ENCODE measurements at places on chromosomes 2 and 18. TPM values are rescaled to one million over a fixed set of nuclear protein-coding genes. Genes with fewer than 3 reads are reported as not detected.

GRCh38 chr18:37853706-37854105 is 288.1 kb upstream of the CELF4 start:
- H3K4me1 ChIP-seq: no peaks in the 10 kb centered on the region
- no peaks in the 10 kb centered on the region for H3K27me3 ChIP-seq
- H3K4me3 ChIP-seq: no peak overlapping the region
- no peak overlapping the region for H3K27ac ChIP-seq
- DNase-seq: no peak
- no peaks in the 10 kb centered on the region for H3K36me3 ChIP-seq

DNA sequence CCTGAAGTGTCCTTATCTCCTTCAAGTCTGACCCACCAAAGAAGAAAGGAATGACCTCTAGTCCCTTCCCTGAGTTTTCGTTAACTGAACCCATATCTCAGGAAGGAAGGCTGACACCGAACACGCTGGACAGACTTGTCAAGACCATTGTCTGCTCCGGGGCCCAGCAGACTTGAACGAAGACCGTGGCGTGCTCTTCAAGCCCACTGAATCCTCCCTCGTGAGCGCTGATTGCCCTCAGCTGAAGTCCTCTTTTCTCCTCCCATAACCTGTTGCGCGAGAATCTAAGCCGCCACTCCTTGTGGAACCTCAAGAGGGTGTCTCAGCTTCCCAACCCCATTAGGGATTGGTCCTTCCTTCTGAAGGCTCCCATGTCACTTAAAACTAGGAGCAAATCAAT is 634 bp upstream of the CNDP1 start:
- H3K27ac ChIP-seq: no peak overlapping the region
- H3K4me3 ChIP-seq: no peak overlapping the region
- H3K36me3 ChIP-seq: no peaks in the 10 kb centered on the region

GRCh38 chr2:216029416-216030129 is 16.2 kb upstream of the MREG start:
- peak overlapping the region; percentile 7 for H3K27ac ChIP-seq
- peaks cover 9% of the 10 kb centered on the region for H3K4me1 ChIP-seq
- no peak overlapping the region for H3K4me3 ChIP-seq
- DNase-seq: no peak
- H3K36me3 ChIP-seq: no peaks in the 10 kb centered on the region

DNA sequence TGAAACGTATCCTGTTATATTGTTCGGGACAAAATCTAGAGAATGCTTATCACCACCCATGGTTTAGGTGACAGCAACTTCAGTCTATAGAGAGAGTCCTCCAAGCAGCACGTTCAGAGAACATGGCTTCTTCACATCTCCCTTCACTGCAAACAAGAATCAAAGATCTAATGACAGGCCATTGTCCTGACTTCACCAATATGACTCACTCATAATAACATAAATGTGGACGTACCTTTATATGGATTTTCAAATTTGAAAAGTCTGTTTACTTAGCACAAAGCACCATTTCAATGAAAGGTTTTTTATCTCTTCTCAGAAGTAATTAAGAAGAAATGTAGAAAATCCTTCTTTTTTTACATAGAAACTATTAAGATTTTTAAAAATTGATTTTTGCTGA is 46.7 kb downstream of the KLF7 start:
- H3K27ac ChIP-seq: no peak overlapping the region
- peaks cover 20% of the 10 kb centered on the region for H3K4me1 ChIP-seq
- peaks cover 3% of the 10 kb centered on the region for H3K36me3 ChIP-seq
- H3K27me3 ChIP-seq: no peaks in the 10 kb centered on the region
- no peak for DNase-seq
- no peak overlapping the region for H3K4me3 ChIP-seq

DNA sequence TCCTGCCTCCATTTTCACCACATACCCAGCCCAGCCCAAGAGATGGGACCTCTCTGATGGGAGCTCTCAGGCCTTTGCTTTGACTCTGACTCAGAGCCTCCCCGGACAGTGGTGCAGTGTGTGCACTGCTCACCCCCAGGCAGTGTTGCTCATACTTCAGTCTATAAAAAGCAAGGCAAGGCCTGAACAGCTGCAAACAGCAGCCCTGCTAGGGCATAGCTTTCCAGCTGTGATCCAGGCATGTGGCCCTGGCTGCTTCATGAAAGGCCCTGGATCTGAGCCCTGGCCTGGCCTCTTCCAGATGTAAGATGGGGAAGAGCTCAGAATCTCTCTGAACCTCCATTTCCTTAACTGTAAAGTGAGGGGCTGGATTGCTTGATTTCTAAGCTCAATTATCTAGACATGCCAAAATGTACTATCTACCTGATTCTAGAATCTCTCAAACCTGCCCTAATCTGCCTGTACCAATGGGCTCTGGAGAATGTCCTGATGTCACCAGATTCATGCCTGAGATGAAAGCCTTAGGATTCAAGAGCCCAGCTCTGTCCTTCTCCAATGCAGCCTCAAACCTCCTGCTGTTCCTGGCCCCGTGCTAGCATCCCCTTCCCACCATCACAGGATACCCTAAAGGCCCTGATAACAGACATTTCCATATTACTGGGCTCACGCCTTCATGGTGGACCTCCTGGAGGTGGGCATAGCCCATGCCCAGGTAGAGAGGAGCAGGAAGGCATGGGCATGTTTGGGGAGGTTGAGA is 206.9 kb downstream of the ARL4C start:
- no peak overlapping the region for H3K4me3 ChIP-seq
- H3K27me3 ChIP-seq: no peaks in the 10 kb centered on the region
- DNase-seq: peak; percentile 92

- H3K4me1 ChIP-seq: no peaks in the 10 kb centered on the region
- no peaks in the 10 kb centered on the region for H3K27me3 ChIP-seq
- no peak overlapping the region for H3K27ac ChIP-seq
- no peak overlapping the region for H3K4me3 ChIP-seq
- peak; percentile 93 for DNase-seq
These were observed 192.7 kb upstream of the REV1 start for GRCh38 chr2:99682275-99683060.

DNA sequence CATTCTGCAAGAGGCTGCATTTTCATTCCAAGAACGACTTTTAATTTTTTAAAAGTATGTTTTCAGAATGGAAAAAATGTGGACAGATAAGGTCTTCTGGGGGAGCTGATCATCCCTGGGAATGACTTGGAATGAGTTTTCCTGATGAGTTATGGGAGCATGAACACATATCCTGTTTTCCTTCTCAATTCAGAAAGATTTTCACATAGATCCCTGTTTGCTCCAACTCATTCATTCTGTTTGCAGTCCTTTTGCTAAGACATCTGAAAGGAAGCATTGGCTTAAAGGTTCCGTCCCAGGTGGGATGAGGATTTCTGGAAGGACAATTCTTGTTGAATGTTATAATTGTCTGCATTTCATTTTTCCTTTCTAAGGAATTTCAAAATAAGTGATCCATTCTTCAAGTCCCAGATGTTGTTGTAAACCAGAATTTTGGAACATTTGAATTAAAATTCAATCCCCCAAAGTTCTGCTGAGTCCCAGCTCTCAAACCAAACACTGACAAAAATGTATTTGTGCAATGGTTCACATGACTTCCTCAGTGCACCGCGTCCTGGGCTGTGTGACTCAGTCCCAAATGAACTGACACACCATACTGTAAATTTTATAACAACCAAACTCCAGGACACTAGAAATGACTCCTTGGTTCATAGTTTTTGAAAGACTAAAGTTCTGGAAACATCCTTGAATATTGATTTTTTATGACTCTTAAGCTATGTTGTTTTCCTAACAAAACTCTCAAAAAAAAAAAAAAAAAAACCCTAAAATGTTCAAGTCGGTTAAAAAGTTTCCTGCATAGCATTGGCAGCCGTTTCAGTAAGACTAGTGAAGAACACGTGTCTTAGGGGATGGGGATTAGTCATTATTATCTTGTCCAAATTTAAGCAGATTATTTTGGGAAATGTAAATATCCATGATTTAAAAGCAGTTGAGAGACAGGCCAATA is 281.8 kb upstream of the TCF4 start:
- H3K4me1 ChIP-seq: peaks cover 7% of the 10 kb centered on the region
- DNase-seq: peak; percentile 41
- no peak overlapping the region for H3K4me3 ChIP-seq

The SLC23A3 gene
- total RNA-seq: 1.8 TPM

The LHCGR gene
- not detected for total RNA-seq

The FSHR gene
- not detected for total RNA-seq

The SULT1C4 gene
- 0.26 TPM for total RNA-seq

The DES gene
- 69.3 TPM for total RNA-seq

The HNMT gene
- 139 TPM for total RNA-seq

The ZAP70 gene
- not detected for total RNA-seq
